ENCODE measurements at places on chromosomes 2 and 18. TPM values are rescaled to one million over a fixed set of nuclear protein-coding genes. Genes with fewer than 3 reads are reported as not detected.

SCYGR4 gene
- total RNA-seq: not detected

GRCh38 chr2:72263043-72263775 is 115.5 kb upstream of the CYP26B1 start:
- DNase-seq: no peak

GRCh38 chr2:96622544-96622943 is 15.6 kb downstream of the KANSL3 start:
- DNase-seq: no peak

DNA sequence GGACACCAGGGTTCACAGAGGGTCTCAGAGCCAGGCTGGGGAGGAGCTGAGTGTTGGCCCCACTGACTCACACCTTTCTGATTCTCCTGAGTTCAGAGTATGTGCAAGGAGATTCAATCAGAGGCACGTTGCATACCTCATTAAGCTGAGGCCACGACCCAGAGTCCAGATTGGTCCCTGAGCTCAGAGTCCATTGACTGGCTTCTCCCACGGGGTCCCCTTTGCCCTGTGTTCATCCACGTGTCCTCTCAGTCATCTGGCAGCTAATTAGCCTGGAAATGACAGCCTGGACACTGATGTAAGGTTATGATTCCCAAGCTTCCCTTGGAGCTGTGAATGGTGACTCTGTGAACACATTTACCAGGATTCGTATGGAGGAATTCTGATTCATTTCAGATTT is 267.2 kb downstream of the SH3BP4 start:
- DNase-seq: no peak

GDF7 gene
- total RNA-seq: 0.62 TPM

DNA sequence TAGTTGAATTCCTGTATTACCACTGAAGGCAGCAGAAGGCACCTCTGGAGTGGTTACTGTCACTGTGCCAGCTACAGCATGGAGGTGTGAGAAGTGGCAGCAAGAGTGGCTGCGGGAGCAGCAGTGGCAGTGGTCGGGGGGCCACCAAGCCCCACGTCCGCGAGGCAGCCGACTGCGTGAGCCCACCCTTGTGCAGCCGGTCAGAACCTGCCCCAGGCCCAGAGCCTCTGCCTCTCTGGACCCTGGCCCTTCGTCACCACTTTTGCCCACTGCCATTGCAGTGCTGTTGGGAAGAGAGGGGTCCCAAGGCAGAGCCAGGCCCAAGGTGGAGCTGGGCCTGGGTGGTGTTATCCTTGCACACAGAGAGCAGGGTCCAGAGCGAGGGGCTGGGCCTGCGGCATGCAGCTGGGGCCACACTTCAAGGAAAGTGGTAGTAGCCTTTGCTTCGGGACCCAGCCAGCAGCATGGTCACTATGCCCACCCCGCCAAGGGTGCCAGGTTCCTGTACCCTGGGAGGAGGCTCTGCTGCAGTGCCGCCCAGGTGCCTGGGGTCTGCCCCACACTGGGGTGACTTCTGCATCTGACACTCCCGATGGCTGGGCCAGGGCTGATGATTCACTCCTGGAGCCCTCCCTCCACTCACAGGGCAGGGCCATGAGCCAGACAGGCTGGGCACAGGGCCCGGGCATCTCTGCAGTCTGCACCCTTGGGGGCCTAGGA is 450.1 kb upstream of the LRATD1 start:
- DNase-seq: peak; percentile 40

DNA sequence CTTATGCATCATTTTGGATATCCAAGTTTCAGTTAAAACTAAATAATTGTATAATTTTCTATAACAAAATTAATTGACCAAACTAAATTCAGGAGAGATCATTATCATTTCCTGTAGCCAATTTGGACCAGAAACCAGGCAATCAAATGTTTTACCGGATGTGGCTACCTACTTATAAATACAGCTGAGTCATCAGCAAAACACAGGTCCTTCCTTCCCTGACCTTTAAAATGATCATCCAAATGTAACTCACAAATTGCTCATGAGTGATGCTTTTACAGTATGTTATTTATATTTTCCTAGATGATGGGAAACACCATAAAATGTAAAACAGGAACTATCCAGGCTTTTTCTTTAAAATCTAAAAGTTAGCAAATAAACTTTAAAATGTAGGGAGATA is 133.7 kb downstream of the CBLN2 start:
- no peak for DNase-seq

- DNase-seq: no peak
These were observed 117.8 kb upstream of the SPRED2 start for GRCh38 chr2:65550246-65550645.

DNA sequence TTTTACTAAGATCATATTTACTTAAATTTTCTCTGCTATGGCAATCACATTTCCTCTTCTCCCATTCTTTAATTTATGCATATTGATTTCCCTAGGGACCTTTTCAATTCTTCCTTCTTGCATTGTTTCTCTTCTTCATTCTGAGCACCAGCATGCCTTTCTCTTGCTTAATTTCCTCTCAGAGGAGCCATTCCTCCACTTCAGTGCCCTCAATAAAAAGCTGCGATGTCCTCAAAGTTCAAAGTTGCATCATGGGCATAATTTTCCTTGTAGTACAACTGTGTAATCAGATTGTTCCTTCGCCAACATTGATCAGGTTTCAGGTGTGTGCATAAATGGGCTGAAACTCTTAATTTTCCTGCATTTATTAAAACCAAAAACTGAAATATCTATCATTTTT is 21.8 kb upstream of the CD226 start:
- DNase-seq: no peak

GRCh38 chr2:127584516-127585033 is 49.1 kb downstream of the MYO7B start:
- DNase-seq: no peak

DNA sequence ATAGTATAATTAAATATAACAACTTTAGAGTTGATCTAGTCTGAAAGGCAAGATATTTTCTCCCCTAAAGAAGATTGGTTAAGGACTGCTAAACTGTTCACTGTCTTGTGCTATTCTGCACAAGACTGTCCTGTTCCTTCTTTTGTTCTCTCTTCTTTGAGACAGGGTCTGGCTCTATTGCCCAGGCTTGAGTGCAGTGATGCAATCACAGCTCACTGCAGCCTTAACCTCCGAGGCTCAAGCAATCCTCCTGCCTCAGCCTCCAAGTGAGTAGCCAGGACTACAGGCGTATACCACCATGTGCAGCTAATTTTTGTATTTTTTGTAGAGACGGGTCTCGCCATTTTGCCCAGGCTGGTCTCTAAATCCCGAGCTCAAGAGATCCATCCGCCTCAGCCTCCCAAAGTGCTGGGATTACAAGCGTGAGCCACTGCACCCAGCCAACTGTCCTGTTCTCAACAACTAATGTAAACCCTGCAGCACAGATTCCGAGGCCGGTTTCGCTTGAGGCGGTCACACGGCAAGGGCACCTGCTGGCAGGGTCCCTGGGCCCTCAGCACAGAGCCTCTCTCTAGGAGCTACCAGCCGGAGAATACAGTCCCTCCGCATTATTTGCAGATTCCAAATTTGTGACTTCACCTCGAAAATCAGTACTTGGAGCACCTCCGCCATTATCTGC is 16.4 kb downstream of the PXDN start:
- DNase-seq: no peak

- DNase-seq: peak; percentile 56
These were observed 48.4 kb downstream of the GTF3C3 start for GRCh38 chr2:196750977-196751631.

CDH7 gene
- total RNA-seq: not detected

REEP1 gene
- total RNA-seq: 6.9 TPM

GRCh38 chr2:191618046-191618780 is 59.7 kb upstream of the NABP1 start:
- no peak for DNase-seq

GRCh38 chr2:100527440-100528015 is 35.3 kb upstream of the PDCL3 start:
- DNase-seq: no peak

DYSF gene
- 41.2 TPM for total RNA-seq

MRPL53 gene
- total RNA-seq: 81.3 TPM

TUBA4B gene
- 3.5 TPM for total RNA-seq

DNA sequence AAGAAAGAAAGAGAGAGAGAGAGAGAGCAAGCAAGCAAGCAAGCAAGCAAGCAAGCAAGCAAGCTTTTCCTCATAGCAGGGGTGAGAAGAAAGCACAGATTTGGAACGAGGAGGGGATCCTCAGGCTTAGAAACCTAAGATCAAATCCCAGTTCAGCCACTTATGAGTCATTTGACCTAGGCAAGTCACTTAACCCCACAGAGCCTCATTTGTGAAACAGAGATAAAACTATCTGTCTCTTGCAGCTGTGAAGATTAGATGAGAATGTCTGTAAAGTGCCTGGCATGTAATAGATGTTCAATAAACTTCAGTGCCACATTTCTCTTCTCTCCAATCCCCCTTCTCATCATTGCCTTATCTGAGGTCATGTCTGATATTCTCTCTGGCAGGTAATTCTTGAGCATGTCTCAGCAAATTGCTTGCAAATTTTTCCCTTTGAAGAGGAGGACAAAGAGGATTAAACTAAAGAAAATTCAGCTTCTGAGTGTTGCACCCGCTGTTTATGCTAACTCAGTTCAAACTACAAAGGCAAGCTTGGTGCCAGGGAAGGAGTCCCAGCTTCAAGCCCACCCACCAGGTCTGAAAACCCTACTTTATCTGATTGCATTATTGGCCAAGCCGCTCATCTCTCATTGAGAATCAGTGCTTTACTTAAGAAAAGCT is 20.3 kb downstream of the ALK start:
- DNase-seq: no peak

DNA sequence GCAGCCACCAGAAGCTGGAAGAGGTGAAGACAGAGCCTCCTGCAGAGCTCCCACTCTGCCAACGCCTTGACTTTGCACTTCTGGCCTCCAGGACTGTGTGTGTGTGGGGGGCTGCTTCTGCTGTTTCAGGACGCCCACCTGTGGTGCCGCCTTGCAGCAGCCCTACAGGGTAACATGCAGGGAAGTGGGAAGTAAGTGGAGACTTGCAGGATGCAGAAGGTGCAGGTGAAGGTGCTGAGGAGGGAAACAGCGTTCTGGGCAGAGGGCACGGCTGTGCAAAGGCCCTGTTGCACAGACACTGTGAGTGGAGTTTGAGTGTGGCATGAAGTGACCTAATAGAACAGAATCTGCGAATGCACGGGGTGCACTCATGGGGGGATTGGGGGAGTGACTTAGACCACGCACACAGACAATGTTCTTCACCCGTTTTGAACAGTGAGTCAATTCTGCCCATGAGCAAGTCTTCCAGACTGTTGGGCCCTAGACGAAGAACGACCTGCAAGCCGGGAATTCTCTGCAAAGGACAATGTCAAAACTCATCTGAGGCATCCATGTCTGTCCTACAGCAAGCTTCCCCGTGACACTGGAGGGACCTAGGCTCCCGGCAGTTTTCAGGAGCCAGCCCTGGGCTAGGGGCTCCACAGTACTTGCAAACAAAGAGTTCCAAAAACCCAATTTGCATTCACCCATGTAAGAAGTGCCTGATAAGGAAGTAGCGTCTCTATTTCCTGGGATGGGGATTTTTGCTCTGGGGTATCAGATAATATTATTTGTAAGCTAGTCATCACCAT is 19.0 kb downstream of the MBP start:
- DNase-seq: no peak

DNA sequence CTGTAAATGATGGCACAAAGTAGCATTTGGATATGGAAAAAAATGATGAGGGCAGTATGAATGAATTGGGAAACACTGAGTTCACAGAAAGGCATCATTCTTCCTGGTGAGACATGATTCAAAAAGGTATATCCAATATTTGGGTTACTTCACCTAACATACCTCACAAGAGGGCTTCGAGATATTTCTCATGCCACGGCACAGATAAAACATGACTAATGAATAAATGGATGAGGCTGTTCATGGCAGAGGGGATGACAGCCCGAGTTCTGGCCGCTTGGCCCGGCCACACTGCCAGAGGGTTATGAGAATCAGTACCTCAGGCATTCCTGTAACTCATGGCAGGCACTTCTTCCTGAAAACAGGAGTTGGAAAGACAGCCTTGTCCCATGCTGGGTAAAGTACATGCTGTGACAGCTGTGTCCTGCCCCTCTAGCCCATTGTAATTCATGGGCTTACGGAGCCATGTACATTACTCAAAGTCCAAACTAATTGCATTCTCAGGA is 116.0 kb upstream of the ACVR1C start:
- DNase-seq: no peak

ALPP gene
- total RNA-seq: 6.0 TPM

CDCA7 gene
- total RNA-seq: 0.89 TPM

GRCh38 chr2:147363181-147363580 is 481.6 kb upstream of the ACVR2A start:
- DNase-seq: no peak

GRCh38 chr2:25421289-25421688 is 79.6 kb upstream of the DNMT3A start:
- DNase-seq: no peak

SH3RF3 gene
- total RNA-seq: 5.7 TPM

DNA sequence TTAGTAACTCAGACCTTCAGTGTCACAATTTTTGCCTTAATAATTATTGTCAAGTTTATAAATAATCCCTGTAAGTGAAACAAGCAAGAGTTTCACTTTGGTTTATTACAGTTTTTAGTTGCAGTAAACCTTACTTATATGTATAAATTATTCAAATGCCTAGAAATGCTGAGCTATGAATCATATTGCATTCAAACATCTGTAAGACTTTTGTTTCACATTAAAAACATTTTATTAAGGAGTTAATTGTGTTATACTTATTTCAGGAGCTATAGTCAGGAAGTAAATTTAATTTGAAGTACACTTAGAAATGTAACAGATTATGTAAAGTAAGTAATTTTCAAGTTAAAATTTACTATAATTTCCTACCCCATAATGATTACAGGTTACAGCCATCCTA is 3.9 kb upstream of the ETAA1 start:
- no peak for DNase-seq

GRCh38 chr2:192283450-192283849 is 88.7 kb upstream of the TMEFF2 start:
- DNase-seq: no peak

AAK1 gene
- 73.3 TPM for total RNA-seq

Data from lower lobe of right lung (tissue), 2 donors.